ENCODE measurements at places on chromosomes 7 and 10.

- DNase-seq = peak; percentile 61
Observed at GRCh38 chr10:96229568-96230030, 41.8 kb downstream of the BLNK start.

GRCh38 chr10:32050177-32050576, 6.0 kb downstream of the KIF5B start:
- no peak for DNase-seq

DNA sequence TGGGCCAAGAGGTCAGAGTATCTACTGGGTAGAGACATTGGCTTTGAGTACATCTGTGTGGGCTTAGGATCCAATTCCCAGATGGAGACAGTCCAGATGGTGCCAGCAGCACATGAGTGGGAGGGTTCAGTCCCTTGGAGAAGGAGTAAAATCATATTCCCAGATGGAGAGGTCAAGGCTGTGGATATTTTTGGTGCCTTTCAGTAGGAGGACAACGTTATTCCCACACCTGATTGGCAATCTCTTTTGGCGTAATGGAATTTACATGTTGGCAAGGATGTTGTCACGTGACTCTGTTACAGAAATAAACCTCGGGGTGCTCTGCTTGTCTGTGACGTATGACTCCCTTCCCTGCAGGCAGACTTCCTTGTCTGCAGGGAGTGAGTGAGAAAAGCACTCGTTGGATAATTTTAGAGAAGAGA, 27.6 kb downstream of the NPS start:
- no peak for DNase-seq

- DNase-seq = no peak
Observed at GRCh38 chr7:142876991-142877910, 8.3 kb downstream of the TRPV6 start.

DNA sequence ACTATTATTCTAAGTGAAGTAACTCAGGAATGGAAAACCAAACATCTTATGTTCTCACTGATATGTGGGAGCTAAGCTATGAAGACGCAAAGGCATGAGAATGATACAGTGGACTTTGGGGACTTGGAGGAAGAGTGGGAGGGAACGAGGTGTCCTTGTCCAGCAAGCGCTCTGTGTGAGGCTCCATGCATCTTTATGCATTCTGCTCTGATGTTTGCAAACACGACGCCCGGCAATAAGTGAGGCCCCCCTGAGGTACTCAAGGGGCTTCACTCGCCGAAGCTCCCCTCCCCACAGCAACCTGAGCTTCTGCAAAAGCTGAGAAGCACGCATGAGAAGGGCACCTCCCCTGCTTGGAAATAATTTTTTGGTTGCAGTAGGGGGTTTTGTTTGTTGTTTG, 103.3 kb downstream of the LHPP start:
- no peak for DNase-seq

- no peak for DNase-seq
Observed at GRCh38 chr7:130639388-130639787, 29.2 kb downstream of the COPG2 start.

DNA sequence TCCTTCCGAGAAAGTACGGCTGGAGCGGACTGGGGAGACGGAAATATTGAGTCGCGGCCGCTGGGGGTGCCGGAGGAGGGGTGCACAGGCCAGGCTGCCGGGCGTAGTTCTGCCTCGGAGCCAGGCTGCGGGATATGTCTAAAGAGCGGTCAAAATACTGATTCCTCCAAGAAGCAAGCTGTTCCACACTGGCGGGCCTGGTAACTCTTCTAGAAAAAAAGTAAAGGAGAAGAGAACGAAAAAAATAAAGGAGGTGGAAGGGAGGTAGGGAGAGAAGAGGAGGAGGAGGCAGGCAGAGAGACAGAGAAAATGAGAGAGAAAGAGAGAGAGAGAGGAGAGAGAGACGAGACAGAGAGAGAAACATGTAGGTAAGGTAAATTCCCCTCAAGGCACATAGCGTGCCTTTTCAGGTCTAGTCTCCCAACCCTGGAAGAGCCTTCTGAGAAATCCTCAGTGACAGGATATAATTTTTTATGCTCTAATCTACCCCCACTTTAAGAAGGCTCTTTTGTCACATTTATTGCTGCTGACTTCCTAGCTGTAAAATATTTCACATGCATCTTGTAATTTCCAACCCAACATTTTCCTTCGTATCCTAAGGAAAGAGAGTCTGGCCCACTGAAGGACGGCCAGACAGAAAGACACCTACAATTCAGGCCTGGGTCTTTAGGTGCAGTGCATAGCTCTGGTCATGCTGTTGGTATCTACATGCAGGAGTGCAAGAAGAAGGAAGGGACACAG, 5.7 kb downstream of the DLX5 start:
- DNase-seq = no peak

GRCh38 chr10:132659206-132660091, 121.9 kb downstream of the INPP5A start:
- no peak for DNase-seq

GRCh38 chr10:133135116-133135465, 24.9 kb upstream of the KNDC1 start:
- no peak for DNase-seq

GRCh38 chr7:22452960-22453558, 46.9 kb downstream of the STEAP1B start:
- DNase-seq = no peak

GRCh38 chr7:90424720-90425119, 21.5 kb downstream of the CLDN12 start:
- no peak for DNase-seq

GRCh38 chr7:105664816-105665525, 83.7 kb upstream of the EFCAB10 start:
- no peak for DNase-seq

DNA sequence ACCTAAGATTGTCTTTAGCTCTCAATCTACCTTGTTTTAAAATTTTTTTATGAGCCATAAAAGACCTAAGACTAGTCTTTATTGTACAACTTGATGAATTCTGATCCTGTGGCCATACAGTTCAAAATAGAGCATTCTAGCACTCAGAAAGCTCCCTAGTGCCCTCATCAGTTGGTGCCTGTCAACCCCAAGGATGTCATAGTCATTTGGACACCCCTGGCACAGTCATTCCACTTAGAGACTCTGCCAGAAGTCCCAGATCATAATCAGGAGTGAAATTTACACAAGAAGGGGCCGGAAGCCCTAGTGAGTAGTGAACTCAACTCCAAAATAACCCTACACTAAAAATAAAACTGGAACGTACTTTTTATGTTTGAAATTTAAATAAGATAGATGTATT, 80.0 kb upstream of the INSIG1 start:
- no peak for DNase-seq

DNA sequence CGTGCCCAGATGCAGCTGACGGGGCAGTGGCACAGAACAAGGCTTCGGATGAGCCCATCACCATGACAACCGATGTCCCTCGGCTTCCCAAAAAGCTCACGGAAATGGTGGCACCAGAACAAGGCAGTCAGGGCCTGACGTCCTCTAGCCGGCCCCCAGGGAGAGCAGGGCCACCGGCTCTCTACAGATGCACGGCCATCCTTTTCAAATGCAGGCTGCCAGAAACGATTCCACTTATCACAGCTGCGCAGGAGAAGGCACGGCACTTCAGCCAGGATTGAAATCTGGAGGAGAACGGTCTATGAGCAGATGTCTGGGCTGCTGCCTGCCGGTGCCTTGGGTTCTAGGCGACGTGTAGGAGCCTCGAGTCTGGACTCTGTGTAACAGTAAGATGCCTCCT, 223.8 kb downstream of the ZMYND11 start:
- no peak for DNase-seq

DNA sequence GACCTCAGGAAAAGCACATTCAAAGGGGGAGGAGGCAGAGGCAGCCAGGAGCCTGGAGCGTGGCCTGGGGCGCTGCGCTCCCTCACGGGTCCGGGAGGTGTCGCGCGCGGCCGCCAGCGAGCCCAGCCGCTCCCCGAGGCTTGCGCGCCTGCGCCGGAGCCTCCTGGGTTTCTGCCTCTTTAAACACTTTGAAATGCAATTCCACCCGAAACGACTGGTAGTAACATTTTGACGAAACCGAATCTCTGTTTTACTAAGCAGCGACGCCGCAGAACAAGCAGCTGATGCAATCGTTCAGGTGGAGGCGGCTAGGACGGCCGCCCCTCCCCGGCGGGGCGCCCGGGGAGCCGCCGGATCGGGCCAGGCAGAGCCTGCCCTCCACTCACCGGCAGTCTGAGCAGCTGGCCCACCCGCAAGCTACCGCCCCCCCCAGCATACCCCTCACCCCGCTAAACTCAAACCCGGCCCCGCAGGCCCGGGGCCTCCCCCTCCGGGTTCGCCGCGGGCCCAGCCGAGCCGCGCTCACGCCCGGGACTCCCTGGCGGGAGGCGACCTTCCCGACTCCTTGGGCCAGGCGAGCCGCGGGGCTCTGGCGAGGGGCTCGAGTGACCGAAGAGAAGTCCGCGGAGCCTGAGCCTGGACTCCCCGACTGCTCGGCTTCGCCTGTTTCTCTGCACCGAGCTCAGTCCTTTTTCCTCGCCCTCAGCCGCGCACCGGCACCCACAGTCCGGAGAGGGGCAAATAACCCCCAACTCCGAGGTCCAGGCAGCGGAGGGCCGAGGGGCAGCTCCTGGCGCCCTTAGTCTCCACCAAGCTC, 3.2 kb downstream of the MKX start:
- no peak for DNase-seq

DNA sequence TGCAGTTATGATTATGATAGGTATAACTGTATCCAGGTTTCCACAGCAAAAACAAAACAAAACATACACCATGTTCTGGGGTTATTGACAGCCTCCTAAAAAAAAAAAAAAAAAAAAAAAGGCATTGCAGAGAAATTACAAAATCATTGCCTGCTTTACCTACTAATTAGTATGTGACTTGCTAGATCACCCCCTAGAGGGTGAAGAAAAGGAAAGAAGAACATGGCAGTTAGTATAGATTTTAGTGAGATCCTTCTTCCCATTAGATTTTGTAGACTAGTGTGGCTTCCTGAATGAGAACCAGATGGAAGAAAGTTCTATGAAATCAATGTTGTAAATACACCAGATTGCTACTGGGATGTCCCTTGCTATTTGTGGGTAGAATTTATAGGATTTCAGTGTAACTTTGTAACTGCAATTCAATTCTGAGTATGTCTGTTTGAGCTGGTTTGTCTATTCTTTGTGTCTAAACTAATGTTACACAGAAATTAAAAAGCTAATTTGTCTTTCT, 24.0 kb upstream of the AGBL3 start:
- DNase-seq = no peak

- DNase-seq = no peak
Observed at GRCh38 chr7:123771256-123771655, 22.5 kb upstream of the WASL start.

All from H1 (cell line).